ENCODE measurements at places on chromosomes 2 and 18.
A peak's percentile ranks its signal among the peaks of the same experiment; 100 is the strongest.

- DNase-seq, result no peak
These were observed 74.9 kb downstream of the ANTXR1 start for GRCh38 chr2:69087912-69088240.

GRCh38 chr2:217654168-217654567 lies 348.6 kb downstream of the TNS1 start:
- DNase-seq, result no peak

DNA sequence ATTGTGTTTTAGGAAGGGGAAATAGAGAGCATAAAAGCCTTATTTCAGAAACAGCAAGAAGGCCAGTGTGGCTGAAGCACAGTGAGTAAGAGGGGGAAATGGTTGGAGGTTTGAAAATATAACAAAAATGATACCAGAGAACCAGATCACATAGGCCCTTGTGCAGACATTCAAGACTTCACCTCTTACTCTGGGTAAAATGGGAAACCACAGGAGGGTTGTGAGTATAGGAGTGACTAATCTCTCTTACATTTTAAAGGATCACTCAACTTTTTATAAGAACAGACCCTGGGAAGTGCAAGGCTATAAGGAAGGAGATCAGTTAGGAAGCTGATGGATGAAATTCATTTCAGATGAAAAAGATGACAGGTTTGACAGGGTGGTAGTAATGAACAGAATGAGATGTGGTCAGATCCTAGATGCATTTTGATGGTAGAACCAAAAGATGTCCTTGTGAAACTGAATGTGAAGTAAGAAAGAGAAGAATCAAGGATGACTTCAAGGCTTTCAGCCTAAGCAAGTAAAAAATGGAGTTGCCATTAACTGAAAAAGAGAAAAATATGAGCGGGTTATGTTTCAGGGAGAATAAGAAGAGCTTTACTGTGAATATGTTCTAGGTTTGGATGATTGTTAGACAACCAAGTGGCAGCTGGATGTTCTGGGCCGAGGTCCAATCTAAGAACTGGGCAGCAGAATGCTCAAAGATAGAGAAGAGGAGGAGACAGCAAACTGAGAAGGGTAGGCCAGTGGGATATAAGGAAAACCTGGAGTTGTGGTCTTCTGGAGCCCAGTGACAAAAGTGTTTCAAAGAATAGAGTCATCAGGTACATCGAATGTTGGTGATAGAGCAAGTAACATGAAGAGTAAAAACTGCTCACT lies 65.1 kb downstream of the USP40 start:
- DNase-seq, result no peak

DNA sequence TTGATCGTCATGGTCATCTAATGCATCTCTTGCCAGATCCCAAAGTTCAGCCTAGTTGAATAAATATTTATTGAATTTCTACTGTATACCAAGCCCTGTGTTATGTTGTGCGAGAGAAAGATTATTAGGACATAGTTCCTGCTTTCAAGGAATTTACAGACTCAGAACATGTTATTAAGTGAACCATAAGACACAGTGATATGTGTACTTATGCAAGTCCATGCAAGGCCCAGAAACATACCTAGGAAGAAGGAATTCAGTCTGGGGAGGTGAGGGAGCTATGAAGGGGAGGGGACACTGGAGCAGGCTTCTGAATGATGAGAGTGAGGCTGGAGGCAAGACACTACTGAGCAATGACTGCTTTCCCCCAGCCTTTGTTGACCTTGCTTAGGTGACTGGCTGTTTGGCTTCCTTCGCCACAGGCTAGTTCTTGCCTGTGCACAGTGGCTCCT lies 81.4 kb downstream of the ACAA2 start:
- DNase-seq, result no peak

- DNase-seq, result no peak
These were observed 14.1 kb downstream of the RIF1 start for GRCh38 chr2:151423760-151424159.

DNA sequence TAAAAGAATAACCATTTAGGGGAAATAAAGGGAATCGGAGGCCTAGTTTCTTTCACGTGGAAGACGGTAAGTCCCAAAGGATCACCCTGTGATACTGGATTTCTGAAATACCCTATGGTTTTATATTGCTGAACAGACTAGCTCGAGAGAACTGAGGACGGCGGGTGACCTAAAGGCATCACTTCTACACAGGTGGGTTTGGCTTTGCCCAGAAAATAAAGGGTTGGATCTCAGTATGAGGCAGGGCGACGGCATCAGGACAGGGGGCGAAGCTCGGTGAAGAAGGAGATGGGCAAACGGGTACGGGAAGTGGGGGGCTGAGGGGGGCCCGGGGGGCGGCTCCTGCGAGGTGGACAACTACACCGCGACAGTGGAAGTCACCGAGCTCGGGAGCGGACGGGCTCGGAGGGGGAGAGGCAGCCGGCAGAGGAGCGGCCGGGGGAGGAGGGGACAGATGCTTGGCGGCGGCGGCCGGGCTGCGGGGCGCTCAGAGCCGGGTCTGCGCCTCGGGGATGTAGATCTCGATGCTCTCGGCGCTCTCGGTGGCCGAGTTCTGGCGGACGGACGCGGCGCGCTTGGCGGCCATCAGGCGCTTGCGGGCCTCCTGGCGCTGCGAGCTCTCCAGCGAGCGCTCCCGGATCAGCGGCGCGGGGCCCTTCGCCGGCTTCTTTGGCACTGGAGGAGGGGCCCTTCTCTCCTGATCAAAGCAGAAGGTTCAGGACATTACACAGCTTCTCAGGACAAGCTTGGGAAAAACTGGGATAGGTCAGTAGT lies 48.9 kb downstream of the TGIF1 start:
- peak; percentile 8 for DNase-seq

- no peak for DNase-seq
These were observed 129.1 kb upstream of the LGALSL start for GRCh38 chr2:64324746-64325410.

DNA sequence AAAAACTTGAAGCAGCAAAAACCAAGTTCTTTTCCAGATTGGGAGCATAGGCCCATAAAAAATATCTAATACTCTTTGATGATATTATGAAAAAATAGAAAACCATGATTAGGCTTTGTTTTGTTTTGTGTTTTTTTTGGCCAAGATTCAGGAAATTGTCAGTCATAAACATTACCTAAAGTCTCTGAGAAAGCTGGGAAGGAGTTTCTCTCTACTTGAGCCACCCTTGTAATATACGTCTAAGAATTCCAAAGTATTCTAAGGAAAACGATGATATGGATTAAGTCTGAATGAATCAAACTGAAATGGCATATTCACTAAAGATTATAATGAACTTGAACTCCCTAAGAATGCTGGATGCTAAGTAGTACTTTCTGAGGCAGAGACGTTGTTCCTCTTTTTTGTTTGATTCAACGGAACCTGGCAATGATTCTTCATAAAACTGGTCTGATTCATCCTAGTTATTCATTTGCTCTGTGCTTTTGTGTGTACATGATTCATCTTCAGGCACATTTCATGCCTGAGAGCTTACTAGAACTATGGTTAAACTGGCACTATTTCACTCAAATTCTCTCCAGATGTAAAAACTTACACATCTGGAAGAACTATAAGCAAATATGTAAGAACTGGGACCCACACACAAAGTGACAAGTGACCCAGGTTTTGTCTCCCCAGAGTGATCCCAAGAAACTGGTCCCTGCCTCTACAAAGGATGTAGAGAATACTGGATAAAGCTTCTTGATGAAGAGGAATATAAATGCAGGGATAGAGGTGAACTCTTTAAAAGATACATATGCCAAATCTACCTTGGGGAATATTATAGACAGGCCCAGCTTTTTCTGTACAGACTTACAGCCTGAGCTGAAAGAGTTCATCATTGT lies 159.7 kb downstream of the DOCK10 start:
- no peak for DNase-seq

GRCh38 chr2:128736046-128736688 lies 417.5 kb upstream of the HS6ST1 start:
- no peak for DNase-seq

- DNase-seq, result no peak
These were observed 139.8 kb downstream of the ZFP36L2 start for GRCh38 chr2:43086451-43087221.

DNA sequence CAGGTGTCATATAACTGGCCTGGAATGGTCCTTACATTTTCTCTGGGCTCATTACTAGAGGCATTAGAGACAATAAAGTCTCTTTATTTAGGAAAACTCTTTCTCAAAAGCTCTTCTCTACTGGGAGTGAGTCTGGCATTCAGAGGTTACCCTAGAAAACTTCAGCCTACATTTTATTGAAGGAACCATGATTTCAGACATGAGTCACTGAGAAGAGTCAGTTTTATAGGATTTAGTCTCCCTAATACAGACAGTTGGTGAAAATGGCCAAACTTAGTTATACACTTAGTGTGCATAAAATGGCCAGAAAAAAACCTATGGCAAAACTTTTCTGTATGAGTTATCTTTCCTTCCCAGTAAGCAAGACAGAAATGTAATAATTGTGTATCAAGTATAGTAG lies 689.4 kb downstream of the ZEB2 start:
- DNase-seq, result no peak

DNA sequence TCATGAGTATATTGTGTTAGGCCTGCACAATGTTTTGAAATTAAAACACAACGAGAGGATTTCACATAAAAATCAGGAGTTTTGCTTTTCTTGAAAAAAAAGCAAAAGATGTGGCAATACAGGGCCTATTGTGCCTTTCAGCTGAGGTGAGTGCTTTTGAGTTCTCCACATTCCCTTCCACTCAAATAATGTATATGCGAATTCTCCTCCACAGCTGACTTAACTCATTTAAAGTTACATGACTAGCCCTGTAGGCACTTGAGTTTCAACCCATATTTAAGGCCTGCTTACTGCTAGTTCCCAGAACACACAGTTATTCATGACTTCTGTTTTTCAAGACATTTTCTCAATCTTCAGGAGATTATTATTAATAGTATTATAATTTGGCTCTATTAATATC lies 353.1 kb downstream of the NUP35 start:
- no peak for DNase-seq

GRCh38 chr2:171287611-171288010 lies 126.9 kb upstream of the TLK1 start:
- DNase-seq, result no peak

DNA sequence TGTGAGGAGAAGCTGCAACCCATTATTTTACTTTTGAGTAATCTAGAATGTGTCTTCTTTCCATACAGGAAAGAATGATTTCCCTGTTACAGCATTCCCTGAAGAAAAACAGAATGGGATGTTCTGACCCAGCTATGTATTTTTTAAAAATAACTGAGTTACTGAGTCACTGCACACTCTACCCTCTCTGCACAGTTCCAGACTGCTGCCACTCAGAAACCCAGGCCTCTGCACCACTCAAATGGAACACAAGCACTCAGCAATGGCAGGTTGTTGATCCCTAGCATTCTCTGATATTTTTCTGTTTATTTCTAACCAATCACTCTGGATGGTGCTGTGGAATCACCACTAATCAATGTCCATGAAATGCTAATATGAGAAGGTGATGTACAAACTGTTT lies 1300.0 kb upstream of the FAM98A start:
- DNase-seq, result no peak

DNA sequence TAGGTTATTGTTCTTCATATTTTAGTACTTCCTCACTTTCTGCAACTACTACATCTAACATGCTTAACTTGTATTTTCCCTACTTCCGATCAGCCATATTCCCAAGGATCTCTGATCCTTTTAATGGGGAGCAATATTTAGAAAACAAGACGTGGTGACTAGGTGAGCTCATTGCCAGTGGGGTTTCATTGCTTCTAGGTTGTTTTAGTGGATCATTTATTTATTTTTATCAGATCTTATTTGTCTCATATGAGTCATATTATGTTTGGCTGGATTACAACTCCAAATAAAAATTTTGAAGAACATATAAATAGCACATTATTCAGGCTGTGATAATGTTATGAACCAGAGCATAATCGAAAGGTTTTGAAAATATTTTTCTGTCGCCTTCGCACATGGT lies 480.9 kb upstream of the TMEFF2 start:
- no peak for DNase-seq

GRCh38 chr2:24015562-24016375 lies 5.9 kb downstream of the MFSD2B start:
- DNase-seq, result no peak

DNA sequence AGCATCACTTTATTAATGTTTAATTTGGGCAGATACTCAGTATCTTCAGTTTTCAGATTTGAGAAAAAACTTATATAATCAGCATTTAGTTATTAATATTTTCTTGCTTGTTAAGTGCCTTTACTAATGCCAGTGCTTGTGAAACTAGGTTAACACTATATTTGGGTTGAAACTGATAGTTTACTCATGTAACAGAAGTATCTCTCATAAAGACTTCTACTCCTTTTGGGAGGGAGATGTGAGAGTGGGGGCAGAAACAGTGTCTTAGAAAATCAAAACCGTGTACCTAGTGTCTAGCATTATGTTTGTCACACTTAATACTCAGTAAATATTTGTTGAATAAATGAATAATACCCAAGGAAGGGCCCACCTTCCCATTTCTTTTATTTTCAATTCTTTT lies 129.5 kb downstream of the MSTN start:
- DNase-seq, result no peak

GRCh38 chr2:162430323-162430722 lies 86.4 kb downstream of the GCA start:
- DNase-seq, result no peak

DNA sequence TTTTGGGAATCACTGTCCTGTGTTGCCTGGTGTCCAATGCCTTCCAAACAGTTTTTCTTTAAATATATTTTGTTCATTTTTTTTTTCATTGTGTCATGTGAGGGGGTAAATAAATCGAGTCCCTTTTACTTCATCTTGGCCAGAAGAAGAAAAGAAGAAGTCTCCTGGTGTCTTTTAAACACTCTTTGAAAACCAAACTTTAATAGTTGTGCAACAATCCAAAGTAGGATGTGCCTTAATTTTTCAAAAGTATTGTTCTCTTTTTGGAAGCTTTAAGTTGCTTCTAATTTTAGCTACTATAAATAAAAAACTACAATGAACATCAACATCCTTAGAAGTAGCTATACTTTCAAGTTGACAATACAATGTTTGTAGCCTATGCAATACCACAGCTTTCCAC lies 154.9 kb downstream of the ATAD2B start:
- no peak for DNase-seq

DNA sequence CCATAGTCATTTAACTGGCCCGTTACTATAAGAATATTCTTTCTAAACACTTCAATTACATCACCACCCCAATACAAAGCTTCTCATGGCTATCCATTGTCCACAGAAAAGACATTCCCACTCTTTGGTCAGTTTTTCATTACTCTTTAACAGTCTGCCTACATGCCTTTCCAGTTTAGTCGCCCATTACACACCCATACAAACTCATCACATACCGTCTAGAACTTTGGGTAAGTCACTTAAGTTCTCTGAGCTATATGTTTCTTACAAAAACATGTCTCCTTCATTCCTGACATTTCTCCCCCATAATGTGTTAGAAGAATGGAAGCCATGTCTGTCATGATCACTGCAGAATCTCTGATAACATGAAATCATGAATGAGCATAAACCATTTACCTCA lies 108.2 kb upstream of the STK17B start:
- no peak for DNase-seq
